ENCODE measurements at places on chromosomes 1 and 21.

GRCh38 chr1:113140588-113141446 lies 67.8 kb downstream of the LRIG2 start:
- peak; percentile 17 for DNase-seq

DNA sequence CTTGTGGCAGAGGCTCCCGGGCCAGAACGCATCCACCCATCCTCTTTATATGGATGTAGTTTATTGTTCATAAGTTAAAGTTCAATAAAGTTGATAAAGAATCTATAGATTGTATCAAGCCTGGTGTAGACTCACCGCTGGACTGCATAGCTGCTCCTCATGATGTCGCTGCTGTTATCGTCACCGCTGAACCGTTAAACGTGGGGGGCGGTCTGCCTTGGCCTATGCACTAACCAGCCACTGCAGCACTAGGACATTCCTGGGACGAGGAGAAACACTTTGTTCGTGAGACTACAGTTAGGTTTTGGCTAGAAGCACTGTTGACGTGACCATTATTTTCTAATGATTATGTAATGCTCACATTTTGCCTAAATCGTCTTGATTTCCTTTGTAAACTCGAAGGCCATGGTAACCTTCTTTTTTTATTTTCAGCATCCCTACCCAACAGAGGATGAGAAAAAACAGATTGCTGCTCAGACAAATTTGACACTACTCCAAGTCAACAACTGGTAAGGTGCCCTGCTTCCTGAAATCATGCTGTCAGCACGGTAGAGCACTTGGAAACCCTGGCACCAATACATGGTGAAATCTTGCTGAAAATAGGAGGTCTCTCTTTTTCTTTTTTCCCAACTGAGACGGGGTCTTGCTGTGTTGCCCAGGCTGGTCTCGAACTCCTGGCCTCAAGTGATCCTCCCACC lies 50.2 kb downstream of the PKNOX1 start:
- no peak for DNase-seq

DNA sequence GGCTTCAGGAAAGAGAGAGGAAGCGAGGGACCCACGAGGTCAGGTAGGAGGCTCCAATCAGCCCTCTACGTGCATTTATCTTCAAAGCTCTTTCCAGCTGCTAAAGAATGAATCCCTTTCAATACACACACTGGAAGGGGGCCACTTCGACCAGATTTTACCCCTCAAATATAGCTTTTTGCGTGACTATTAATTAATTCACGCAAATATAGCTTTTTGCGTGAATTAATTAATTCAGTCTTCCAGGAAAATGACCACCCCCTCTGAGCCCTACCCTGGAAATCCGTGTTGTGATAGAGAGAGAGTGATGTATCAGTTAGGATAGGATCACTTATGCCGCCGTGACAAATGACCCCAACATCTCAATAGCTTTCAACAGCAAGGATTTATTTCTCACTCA lies 265.2 kb upstream of the TMEM51 start:
- DNase-seq: no peak

DNA sequence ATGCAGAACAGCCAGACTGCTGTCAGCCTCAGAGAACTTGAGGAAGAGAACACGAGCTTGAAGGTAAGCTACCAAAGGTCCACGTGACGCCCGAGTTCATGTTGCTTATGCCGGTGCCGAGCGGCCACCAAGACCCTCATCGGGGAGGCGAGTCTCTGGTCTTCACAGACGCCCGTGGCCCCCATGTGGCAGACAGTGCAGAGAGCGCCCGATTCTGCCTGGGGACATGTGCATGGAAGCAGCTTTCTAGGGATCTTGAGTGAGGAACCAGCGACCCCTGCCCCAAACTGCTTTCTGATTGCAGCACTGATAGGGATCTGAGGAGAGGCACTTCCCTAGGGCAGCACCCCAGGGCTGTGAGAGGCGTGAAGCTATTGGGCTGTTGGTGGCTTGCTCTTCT lies 56.3 kb upstream of the DIP2A start:
- no peak for DNase-seq
